Stimulated activated CD4-positive, alpha-beta T cell treated with anti-CD3 and anti-CD28 coated beads, TNF-alpha, amount 100 ng/mL, for 24 hours (primary cell): ENCODE measurements at places on chromosomes 16 and 17.

GRCh38 chr16:29148867-29149272 is 164.0 kb downstream of the LAT start:
- DNase-seq: peak; percentile 7

DNA sequence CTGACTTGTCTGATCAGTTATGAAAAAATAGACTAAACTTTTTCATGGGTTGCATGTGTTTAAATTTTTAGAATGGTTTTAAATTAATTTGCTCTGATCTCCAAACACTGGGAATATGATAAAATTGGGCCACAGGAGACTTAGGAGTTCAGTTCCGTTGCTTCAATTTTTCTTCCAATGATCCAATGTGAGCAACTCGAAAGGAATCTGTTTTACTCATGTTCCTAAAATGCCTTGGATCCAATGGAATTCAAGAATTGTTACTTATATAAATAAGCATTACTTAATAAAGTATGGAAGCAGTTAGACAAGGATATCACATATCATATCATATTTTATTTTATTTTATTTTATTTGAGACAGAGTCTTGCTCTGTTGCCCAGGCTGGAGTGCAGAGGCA is 56.0 kb upstream of the NACA2 start:
- no peak for DNase-seq

DNA sequence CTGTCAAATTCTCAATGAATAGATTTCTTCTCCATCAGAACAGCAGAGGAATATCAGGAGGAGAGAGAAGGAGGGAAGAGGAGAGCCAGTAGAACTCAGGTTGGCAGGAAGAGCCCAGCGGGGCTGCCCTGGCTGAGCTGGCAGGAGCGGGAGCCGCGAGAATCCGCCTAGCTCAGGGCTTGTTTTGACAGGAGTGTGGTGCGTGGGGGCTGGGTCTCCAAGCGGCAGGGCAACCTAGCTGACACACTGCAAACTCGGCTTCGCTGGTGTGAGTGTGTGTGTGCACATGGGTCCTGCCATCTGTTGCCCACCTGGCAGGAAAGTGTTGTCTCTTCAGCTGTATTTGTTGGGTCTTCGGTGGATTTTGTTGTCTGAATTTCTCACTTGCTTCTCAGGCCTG is 27.9 kb upstream of the BCAR1 start:
- no peak for DNase-seq

DNA sequence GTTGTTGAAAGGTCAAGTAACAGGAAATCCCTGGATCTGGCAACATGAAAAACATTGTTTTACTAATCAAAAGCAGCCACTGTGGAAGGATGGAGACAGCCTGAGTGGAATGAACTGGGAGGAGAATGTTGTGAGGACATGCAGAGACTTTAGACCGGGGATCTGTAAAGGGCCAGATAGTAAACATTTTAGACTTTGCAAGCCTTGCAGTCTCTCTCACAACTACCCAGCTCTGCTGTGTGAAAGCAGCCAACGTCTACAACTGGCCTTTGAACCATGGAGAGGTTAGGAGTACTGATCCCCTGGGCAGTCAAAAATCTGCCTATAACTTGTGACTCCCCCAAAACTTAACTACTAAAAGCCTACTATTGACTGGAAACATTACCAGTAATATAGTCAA is 41.5 kb upstream of the TOM1L1 start:
- no peak for DNase-seq

DNA sequence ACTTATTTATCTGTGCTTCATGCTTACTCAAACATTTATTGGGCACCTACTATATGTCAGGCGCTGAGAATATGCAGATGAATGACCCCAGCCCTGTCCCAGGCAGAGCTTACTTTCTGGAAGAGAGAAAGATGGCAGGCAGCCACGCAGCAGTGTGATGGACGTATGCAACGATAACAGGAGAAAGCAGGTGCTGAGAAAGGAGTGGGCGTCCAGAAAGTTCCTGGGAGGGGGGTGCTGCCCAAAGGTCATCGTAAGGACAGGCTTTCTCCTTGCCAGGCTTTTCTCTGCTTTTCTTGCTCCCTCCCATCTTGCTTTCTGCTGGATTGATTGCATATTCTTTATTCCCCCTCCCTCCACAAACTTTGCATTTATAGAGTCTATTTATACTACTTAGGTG is 124.5 kb downstream of the GAS7 start:
- no peak for DNase-seq

- no peak for DNase-seq
Measured at GRCh38 chr17:62765351-62765750, 42.8 kb downstream of the MARCHF10 start.
